ENCODE measurements at places on chromosomes 7 and 10.

GRCh38 chr10:103510791-103511752 lies 17.6 kb downstream of the NEURL1 start:
- DNase-seq, result no peak

DNA sequence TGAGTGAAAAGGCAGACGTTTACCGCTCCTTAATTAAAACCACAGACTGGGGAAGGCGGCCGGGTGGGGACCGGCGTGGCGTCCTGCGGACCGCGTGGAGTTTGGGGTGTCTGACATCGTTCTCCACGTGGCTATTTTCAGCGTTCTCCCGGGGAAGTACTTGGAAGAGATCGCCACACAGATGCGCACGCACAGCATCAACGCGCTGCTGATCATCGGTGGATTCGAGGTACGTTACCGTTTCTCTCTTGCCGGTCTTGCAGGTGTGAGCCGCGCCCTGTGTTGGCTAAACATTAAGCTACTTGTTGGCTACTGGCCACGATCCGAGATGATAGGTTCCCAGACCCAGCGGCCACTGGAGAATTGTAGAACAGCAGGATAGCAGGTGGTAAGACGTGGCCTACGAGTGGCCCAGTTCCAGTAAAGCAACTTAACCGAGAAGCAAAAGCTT lies 51.3 kb downstream of the PFKP start:
- DNase-seq, result no peak

DNA sequence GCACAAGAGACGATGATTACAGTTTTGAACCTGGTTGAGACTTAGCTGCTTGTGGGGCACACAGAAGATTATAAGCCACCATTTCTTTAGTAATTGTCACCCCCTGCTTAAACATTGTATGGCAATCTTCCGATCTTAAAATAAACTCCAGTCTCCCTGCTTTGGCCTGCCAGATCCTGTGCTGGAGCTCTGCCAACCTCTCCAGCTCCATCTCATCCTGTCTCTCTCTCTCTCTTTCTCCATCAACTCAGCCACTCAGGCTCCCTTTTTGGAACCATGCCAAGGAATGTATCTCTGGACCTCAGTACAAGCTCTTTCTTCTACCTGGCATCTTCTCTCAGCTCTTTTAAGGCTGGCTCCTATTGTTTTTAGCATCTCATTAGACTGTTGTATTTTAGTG lies 1053.2 kb downstream of the REEP3 start:
- peak; percentile 78 for DNase-seq

DNA sequence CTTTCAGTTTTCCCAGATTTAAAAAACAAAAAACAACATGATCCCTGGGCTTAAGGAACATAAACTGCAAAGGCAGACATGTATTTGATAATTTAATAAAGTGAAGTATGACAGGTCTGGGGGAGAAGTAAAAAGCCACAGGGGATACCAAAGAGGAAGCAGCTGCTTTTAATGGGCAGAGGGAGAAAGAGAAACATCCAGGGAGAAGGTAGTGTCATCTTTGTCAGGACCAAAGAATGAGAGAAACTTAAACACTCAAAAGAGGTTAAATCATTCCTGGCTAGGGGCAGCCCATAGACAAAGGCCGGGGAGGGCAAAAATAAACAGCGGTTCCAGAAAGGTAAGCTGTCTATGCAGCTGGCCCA lies 94.5 kb downstream of the GRB10 start:
- DNase-seq, result peak; percentile 58

- peak; percentile 42 for DNase-seq
Measured at GRCh38 chr7:156816943-156817572, 75.9 kb downstream of the LMBR1 start.

DNA sequence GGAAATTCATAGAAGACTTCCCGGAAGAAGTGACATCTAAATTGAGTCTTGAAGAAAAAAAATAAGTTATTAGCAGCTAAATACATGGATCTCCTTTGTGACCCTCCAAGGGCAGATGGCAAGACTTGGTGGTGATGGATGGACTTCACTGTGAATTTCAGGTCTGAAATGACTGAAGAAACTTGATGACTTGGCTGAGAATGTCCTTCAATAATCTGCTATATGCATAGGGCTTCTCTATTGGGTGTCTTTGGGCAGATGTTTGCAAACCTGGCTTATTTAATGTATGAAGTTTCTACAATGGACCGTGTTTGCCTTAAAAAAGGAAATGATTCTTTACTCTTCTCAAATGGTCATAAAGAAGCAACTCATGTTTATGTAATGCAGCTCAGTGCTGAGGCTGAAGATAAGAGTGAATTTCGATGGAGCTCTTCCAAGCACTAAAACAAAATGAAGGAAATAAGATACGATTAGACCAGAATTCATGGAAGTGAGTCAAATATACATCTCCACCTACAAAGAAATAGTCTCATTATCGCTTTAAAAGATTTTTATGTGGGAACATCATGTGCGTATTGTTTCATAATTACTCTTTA lies 116.6 kb upstream of the WDR11 start:
- no peak for DNase-seq

- no peak for DNase-seq
Measured at GRCh38 chr7:139049936-139050335, 14.1 kb upstream of the ZC3HAV1L start.

- peak; percentile 16 for DNase-seq
Measured at GRCh38 chr10:5234106-5234860, 37.6 kb downstream of the AKR1C4 start.

DNA sequence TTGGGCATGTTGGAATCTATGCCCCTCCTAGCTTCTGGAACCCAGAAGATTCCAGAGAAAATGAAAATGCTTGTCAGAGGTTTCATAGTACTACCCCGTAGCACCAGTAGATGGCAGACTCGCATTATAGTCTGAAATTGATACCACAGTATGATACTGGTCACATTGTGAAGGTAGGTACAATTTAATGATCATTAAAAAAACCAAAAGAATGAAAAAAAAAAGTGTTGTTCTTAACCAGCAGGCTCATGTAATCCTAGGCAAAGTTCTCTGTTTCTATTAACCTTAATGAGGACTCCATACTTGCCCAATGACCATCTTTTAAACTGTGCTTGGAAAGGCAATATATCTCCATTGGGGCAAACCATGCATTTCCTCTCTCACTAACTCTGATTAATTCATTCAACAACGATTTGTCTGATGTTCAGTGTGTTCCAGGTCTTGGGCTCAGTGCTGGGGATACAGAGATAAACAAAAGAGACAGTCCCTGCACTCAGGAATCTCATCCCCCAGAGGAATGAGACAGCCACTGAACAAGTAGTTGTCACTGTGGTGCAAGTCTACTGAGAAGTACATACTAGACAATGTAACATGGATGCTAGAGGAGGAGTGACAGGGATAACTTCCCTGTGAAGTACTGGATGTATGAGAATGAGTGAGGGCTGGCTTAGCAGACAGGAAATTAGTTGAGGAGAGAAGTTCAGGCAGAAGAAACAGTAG lies 223.5 kb upstream of the PHYHIPL start:
- DNase-seq, result peak; percentile 18

DNA sequence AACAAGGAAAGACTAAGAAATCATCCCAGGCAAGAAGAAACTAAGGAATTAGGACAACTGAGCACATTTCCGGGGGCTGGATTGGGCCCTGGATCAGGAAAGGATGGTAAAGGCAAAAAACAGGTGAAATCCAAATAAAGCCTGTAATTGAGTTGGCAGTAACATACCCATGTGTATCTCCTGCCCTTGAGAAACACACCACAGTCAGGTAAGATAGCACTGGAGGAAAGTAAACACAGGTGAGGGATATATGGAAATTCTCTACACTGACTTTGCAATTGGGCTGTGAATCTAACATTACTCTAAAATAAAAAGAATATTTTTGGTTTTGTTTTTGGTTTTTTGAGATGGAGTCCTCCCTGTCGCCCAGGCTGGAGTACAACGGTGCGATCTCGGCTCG lies 140.2 kb upstream of the FRMD4A start:
- no peak for DNase-seq

GRCh38 chr10:33136781-33137180 lies 178.8 kb upstream of the ITGB1 start:
- DNase-seq, result no peak

DNA sequence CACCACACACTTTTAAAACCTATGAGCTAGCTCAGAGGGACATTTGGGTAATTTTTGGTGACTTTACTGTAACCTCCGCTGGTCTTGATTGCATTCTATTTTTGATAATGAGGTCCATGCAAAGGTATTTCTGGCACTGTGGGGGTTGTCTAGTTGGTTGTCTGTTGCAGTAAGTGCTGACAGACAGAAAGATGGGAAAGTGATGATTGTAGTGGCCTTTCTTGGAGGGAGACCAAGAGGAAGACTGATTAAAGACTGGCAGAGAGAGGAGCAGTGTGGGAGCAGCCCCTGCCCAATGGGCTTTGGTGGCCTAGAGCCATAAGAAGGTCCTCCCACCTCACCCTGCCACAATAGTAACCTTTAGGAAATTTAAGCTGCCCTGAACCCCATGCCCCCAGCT lies 173.4 kb upstream of the CTBP2 start:
- no peak for DNase-seq

- no peak for DNase-seq
Measured at GRCh38 chr10:103763374-103764202, 91.8 kb downstream of the SH3PXD2A start.

- peak; percentile 3 for DNase-seq
Measured at GRCh38 chr7:150322114-150322832, 882 bp upstream of the LRRC61 start.

DNA sequence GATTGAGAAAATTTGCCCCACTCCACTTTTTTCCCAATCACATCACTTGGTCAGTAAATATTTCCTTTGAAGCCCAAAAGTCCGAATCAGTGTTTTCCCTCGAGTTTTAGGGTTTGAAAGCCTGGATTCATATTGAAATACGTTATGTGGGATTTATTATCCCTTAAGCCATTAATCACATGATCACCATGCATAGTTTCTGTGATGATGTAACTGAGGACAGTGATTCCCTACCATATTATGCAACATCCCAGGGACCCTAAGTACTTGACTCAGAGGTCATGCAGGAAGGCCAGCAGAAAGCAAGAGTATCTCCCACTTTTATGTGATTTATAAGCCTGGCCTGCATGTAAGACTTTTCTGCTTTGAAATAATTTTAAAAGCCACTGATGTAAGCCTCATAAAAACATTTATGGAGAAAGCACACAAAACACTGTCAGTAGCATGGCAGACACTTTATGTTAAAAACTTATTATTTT lies 630.6 kb upstream of the ZWINT start:
- DNase-seq, result no peak

DNA sequence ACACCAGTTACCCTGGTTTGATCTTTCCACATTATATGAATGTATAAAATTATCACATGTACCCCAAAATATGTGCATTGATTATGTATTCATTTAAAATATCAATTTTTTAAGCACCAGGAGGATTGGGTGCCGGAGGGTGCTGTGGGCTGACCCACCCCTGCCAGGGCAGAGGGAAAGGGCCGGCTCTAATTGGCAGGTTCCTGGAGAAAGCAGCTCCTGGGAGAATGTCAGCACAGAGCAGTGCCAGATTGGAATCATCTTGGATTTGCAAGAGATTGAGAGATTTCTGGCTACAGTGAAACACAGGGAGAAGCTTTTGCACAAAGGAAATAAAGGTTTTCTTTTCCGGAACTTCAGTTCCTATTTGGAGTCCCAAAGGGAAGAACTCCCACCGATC lies 264.4 kb upstream of the TCERG1L start:
- no peak for DNase-seq

- DNase-seq, result no peak
Measured at GRCh38 chr10:112650588-112651030, 203.6 kb downstream of the VTI1A start.

DNA sequence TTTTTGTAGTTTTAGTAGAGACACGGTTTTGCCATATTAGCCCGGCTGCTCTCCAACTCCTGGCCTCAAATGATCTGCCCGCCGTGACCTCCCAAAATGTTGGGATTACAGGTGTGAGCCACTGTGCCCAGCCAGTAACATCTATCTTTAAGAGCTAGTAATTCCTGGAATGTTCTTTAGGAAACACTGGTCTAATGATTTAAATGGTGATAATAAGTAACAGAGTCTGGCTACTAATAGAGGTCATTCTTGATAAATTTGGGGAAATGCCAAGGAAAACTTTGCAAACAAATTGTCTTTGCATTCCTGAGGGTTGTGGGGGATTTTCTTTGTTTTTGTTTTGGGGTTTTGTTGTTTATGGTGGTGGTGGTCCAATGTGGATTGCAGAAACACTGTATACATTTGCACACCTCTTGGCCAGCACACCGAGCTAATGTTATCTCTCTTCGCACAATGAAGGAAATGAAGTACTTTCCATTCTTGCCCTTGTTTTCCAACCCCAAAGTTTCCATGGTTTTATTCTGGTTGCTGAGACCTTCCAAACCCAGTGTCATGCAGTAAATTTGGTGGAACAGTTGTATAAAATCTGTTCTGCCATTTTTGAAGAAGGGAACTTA lies 51.3 kb upstream of the WIPF3 start:
- no peak for DNase-seq

DNA sequence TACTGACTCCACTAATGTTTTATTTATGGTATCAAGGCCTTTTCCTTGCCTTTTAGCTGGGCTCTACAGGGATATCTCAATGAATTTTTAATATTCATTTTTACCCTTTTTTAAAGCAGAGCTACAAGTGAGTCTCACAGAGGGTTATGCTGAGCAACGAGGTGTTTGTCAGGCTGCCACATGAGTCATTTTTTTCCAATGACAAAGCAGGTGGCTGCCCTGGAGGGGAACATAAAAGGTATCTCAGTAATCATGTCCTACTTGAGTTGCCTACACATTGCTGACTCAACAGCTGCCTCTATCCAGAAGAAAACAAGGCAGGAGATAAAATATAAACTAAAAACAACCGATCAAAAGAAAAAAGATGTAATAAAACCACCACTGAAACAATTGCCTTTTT lies 1004.9 kb upstream of the POT1 start:
- DNase-seq, result peak; percentile 39

- peak; percentile 63 for DNase-seq
Measured at GRCh38 chr10:102729029-102730026, 14.4 kb upstream of the WBP1L start.

GRCh38 chr7:66204822-66205740 lies at the start of gene TPST1:
Gene TPST1 (plus strand): TSS chr7:66205334. CDS start chr7:66240426, 35,092 bp downstream.
- DNase-seq, result peak; percentile 55

DNA sequence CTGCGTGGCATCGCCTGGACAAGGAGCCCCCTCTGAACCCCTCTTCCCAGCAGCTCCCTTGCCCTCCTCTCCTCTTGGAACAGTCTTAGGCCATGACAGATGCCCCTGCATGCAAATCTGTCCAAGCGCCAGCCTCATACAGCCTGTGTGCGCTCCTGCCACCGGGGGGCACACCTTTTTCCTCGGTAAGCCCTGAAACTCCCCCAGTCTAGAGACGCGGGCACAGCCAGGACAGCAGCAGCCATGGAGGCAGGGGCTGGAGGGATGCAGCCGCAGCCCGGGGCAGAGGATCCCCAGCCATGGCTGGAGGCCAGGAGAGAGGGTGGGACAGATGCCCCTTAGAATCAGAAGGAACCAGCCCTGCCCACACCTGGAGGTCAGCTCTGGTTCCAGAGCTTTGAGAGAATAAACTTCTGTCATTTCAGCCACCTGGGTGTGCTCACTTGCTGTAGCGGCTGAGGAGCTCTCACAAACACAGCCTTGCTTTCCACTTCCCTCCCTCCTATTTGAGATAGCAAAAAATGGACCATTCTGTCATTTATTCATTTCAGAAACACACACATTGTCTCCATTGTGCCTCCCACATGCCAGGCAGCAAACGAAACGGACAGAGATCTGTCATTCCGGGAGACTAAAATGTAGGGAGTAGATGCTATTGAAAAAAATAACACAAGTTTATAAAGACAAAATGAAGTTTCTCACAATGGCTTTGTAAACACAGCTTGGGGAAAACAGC lies 241.5 kb downstream of the WDR37 start:
- no peak for DNase-seq

Data from NCI-H510A treated with DMSO at 0.1 percent for 48 hours (cell line).